ENCODE measurements at places on chromosomes 3 and 15.
A peak's percentile ranks its signal among the peaks of the same experiment; 100 is the strongest.

- no peak for DNase-seq
These were observed 9.7 kb downstream of the LIPC start for GRCh38 chr15:58441376-58442070.

DNA sequence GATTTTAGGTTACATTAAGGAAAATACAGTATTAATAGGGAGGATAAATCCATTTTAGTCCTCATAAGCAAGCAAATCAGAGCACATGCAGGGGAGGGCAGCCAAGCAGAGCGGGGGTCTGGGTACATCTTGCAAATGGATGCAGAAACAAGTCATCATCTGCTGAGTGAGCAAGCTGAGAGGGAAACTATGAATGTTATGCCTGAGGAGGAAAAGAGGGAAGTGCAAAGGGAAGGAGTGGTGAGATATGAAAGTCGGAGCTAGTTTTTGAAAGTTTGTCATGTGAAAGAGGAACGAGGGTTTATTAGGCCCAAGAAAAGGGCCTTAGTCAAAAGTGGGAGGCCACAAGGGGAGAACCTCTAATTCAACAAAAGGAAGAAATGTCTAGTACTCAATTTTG is 15.4 kb downstream of the PTX3 start:
- DNase-seq = no peak

GRCh38 chr15:83206526-83207008 is 1.1 kb downstream of the HDGFL3 start:
- peak; percentile 13 for DNase-seq

- peak; percentile 56 for DNase-seq
These were observed 38.7 kb downstream of the GUCA1C start for GRCh38 chr3:108914774-108915641.

GRCh38 chr3:145384307-145384706 is 776.7 kb downstream of the PLOD2 start:
- DNase-seq = no peak

DNA sequence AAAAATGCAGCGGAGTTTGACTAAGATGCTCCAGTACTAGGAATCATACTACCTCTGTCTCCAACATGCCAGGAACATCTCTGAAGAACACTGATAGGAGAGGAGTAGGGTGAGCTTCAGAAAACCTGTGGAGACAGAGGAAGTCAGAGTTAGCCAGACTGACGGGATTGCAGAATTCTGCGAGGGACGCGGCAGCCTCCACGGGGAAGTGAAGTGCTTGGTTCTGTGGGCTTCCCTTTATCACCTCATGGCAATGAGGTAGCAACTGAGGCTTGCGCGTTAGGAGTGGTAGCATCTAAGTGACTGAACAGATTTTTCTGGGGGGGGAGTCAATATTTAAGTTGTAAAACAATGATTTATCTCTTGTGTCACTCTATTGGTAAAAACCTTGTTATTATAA is 226.3 kb downstream of the MCTP2 start:
- no peak for DNase-seq

- DNase-seq = peak; percentile 19
These were observed 9.5 kb upstream of the RPLP1 start for GRCh38 chr15:69443032-69443611.

Data from OCI-LY7 (cell line).